ENCODE measurements at places on chromosomes 2 and 18. TPM values are rescaled to one million over a fixed set of nuclear protein-coding genes. Genes with fewer than 3 reads are reported as not detected.
A peak's percentile ranks its signal among the peaks of the same experiment; 100 is the strongest.

CD8B gene
- 3.5 TPM for total RNA-seq

GRCh38 chr2:164457271-164457670 lies 164.0 kb downstream of the GRB14 start:
- no peaks in the 10 kb centered on the region for H3K4me1 ChIP-seq
- H3K27ac ChIP-seq, result no peak overlapping the region
- no peak overlapping the region for H3K4me3 ChIP-seq
- DNase-seq, result no peak
- no peaks in the 10 kb centered on the region for H3K36me3 ChIP-seq
- no peaks in the 10 kb centered on the region for H3K27me3 ChIP-seq

- H3K27ac ChIP-seq, result peak overlapping the region; percentile 98
- DNase-seq, result peak; percentile 35
- no peaks in the 10 kb centered on the region for H3K4me1 ChIP-seq
These were observed 506 bp downstream of the BMPR2 start for GRCh38 chr2:202376460-202377206.

DNA sequence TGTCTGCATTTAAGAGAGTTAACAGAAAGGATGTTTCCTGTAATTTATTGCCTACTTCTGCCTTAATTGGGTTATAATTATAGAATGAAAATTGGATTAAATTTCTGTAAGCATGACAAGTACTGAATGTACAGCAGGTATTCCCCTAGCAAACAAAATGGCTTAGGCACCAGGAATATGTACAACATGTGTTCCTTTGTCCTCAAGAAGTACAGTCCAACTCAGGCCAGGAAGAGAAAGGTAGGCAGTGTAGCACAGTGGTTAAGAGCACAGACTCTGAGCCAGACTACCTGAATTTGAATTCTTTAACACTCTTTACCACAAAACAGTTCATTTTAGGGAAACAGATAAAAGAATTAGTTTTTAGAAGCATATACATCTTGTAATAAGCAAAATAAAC lies 43.1 kb downstream of the COX7A2L start:
- H3K4me3 ChIP-seq, result no peak overlapping the region
- DNase-seq, result no peak
- H3K27me3 ChIP-seq, result no peaks in the 10 kb centered on the region
- no peak overlapping the region for H3K27ac ChIP-seq
- H3K36me3 ChIP-seq, result no peaks in the 10 kb centered on the region
- no peaks in the 10 kb centered on the region for H3K4me1 ChIP-seq

- H3K27me3 ChIP-seq, result no peaks in the 10 kb centered on the region
- no peak for DNase-seq
- H3K4me1 ChIP-seq, result no peaks in the 10 kb centered on the region
- H3K27ac ChIP-seq, result no peak overlapping the region
These were observed 39.1 kb upstream of the DLX1 start for GRCh38 chr2:172046080-172046678.

- H3K27me3 ChIP-seq, result no peaks in the 10 kb centered on the region
- no peaks in the 10 kb centered on the region for H3K36me3 ChIP-seq
- peak overlapping the region; percentile 50 for H3K27ac ChIP-seq
- peaks cover 5% of the 10 kb centered on the region for H3K4me1 ChIP-seq
- DNase-seq, result no peak
These were observed 15.6 kb downstream of the BAZ2B start for GRCh38 chr2:159600752-159601151.

IL37 gene
- not detected for total RNA-seq

DNA sequence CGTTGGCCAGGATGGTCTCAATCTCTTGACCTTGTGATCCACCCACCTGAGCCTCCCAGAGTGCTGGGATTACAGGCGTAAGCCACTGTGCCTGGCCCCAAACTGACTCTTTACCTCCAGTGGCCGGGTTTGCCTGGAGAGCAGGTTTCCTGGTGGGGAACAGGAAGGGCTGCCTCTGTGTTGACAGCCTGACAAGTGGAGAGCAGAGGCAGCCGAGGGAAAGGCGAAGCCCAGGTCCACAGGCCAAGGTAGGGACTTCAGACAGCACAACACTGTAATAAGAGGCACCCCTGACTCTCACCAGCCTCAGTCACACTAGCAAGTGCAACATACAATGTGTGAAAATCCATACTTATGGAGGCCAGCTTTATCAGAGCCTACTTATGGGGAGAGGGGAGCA lies 16.5 kb upstream of the SH3BP4 start:
- H3K4me1 ChIP-seq, result no peaks in the 10 kb centered on the region
- no peak overlapping the region for H3K4me3 ChIP-seq
- no peak overlapping the region for H3K27ac ChIP-seq
- no peaks in the 10 kb centered on the region for H3K36me3 ChIP-seq
- no peaks in the 10 kb centered on the region for H3K27me3 ChIP-seq
- DNase-seq, result no peak

- H3K4me3 ChIP-seq, result no peak overlapping the region
- H3K36me3 ChIP-seq, result no peaks in the 10 kb centered on the region
- no peaks in the 10 kb centered on the region for H3K27me3 ChIP-seq
- DNase-seq, result no peak
These were observed 6.7 kb downstream of the RAMP1 start for GRCh38 chr2:237866101-237866621.

Measured in breast epithelium (tissue), 4 donors.